SK-N-DZ (cell line): ENCODE measurements at places on chromosomes 5 and 9.

GRCh38 chr9:89661391-89661949 is 56.7 kb downstream of the GADD45G start:
- peak; percentile 24 for DNase-seq

DNA sequence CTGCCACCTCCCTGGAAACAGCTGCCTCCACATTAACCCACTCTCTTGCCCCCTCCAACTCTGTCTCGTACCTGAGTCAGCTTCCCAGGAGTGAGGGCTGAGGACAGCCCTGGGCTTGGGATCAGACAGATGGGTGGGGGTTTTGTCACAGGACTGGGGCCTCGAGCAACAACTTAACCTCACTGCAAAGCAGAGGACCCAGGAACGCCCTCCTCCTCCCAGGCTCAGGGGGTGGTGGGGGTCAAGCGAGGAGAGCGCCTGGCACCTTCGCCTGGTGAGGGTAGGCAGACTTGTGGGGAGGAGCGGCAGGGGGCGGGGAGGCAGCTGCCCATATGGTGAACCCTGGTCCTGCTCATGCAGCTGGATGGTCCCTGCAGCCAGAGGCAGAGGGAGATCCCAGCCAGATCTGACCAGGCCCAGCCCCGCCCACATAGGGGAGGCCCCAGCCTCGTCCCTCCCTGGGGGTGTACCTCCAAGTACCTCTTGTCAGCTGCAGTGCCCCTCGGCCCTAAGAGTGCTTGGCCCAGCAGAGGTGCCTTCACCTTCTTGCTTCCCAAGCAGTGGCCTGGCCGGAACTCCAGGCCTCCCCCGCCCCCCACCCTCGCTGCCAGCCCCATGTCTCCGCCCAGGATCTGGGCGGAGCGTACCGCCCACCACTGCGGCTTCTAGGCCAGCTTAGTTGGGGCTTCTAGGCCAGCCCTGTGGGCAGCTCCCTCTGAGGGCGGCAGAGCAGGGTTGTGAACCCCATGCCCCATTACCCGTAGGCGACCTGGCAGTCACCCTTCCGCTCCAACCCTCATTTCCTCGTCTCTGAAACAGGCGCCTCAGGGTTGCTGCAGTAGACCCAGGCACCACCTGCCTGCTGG is at the start of gene SARDH:
TSS of gene SARDH (minus strand) at position 579 of the 866 bp plus-strand sequence. CDS start 4,179 bp downstream, outside the sequence.
- DNase-seq = peak; percentile 78

DNA sequence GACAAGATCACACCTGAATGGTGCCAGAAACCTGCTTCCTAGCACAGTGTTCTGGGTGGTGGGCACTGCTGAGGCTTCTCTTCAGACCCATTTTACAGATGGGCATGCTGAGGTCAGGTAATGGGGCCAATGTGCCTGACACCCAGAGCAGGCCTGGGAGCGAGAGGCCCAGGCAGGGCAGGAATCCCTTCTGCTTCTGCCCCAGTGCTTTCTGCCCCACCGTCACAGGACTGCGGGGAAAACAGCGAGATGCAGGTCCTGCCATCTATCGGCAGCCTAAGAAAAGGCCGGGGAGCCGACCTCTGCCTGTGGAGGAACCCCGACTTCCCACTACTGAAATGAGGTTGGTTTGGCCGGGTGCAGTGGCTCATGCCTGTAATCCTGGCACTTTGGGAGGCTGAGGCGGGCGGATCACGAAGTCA is 22.8 kb upstream of the RNU6ATAC start:
- no peak for DNase-seq

DNA sequence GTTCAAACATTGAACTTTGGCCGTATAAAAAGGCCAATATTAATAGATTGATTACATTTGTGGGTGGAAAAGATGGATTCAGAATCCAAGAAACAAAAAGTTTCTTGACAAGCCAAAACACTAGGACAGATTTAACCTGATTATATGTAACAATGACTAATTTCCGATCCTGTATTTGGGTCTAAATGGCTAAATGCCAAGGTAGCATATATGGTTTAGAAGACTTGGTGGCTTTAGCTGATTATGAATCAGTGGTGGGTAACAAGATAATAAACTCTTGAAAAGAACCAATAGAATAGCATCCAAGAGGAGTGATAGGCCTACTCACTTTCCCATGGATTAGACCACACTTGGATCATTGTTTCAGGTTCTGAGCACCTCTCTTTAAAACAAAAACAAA is 21.8 kb upstream of the ANP32B start:
- no peak for DNase-seq

GRCh38 chr9:129554649-129555048 is 66.3 kb downstream of the C9orf50 start:
- peak; percentile 88 for DNase-seq

DNA sequence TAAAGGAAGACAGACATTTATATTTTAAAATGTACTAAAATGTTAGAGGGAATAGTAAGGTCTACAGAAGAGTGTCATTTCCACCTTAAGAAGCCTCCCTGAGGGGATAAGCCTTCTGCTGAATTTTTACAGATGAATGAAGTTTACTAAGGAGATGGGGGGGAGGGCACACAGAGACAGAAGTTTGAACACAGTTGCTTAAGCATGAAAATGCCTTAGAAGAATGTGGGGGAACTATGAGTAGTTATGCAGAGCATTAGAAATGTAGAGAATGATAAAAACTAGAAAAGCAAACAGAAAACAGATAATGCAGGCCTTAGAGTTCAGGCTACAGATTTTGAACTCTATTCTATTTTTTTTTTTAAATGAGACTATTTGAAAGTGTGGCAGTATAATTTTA is 232.2 kb upstream of the VLDLR start:
- DNase-seq = no peak

GRCh38 chr9:114916481-114916880 is 13.9 kb downstream of the TNFSF8 start:
- no peak for DNase-seq

DNA sequence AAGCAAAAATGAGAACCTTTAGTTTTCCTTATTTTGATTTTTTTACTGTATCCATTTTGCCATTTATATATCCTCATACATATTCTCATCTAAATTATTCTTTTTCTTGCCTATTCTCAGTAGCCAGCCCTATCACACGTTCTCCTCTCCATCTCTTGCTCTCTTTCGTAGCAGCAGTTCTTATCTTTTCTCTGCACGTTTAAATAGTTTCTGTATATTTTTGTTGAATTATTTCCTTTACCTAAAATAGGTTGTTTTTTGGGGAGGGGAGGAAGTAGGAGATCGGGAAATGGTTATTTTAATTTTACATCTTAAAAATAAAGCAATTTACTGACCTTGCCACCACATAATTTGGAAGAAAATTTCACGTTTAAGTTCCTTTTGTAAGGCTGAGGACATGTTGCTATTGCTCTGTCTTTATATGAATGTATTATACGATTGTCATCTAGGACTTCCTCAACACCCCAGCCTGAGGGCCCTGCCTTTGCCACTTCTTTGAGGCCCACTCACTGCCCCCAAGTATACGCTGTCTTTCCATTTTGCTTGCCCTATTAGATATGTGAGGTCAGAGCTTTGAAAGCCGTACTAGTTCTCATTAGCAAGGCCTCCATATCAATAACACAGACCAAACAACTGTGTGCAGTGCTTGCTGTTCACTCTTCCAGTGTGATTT is 140.3 kb downstream of the GNAQ start:
- DNase-seq = no peak

DNA sequence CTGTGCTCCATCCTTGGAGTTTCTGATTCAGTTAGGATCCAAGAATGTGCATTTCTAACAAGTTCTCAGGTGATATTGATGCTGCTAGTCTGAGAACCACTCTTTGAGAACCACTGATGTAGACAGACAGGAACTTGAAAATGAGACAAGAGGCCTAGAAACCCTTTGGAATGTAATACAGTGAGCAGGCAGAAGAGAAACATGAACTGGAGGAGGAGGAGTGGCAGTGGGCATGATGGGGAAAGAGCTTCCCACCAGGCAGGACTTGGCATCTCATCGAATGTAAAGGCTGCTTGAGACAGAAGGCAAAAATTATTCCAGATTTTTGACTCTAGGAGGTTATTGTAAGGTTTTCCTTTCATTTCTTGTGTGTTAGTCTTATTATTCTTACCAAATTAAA is 295.8 kb upstream of the SGCD start:
- DNase-seq = no peak

DNA sequence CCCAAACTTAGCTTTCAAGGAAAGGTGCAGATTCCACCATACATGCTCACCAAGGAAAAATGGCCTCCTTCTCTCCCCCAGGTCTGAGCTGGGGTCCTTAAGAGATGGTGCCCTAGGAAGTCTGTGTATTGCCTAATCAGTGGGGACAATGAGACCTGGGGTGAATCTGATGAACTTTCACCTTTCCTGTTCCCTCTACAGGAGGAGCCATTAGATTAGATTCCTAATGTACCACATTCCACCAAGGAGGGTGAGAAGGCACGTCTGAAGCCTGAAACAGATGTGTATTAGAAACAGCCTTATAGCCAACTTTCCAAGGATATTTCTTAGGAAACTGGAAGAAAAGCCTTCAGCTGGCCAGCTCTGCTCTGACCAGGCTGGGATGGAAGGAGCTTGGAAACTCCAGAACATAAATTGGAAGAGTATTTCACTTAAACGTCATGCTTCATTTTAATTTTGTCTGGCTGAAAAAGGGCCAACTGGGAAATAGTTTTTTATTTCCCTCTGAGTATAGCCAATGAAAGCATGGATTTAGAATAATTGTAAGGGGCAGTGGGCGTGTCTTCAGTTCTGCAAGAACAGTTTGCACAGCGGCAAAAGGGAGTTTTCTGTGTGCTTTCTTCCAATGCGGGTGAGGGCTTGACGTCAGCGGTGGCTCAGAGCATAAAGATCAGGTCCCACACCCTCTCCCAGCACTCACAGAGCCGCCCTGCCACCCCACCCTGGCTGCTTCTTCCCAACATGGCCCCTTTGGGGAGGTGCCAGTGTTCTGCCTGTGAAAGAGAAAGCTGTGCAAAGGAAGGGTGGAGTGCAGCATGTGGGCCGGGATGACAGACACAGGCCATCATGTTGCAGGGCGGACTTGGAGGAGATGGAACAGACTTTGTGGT is 210.9 kb downstream of the ESM1 start:
- DNase-seq = no peak

DNA sequence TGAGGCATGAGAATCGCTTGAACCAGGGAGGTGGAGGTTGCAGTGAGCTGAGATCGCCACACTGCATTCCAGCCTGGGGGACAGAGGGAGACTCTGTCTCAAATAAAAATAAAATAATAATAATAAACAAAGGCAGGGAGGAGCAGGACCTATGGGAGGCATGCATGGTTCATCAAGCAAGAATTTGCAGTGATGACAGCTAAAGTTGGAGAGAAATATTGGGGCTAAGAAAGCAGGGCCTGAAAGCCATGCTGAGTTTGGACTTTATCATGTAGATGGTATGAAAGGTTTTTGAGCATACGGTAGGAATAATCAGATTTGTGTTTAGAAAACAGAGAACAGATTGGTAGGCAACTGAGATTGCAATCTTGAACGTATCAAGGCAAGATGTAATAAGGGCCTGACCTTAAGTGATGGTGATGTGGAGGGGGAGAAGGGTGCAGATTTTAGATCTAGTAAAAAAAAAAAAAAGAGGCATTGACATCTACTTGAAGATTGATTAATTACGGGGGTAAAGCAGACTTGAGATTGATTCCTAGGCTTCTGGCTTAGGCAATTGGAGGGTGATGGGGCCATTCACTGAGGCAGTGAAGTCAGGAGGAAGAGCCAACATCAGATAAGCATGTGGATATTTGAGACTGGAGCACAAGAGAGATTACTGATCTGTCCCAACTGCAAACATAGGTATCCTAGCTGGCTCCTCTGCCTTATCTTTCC is 50.7 kb downstream of the CFAP95 start:
- DNase-seq = peak; percentile 100

DNA sequence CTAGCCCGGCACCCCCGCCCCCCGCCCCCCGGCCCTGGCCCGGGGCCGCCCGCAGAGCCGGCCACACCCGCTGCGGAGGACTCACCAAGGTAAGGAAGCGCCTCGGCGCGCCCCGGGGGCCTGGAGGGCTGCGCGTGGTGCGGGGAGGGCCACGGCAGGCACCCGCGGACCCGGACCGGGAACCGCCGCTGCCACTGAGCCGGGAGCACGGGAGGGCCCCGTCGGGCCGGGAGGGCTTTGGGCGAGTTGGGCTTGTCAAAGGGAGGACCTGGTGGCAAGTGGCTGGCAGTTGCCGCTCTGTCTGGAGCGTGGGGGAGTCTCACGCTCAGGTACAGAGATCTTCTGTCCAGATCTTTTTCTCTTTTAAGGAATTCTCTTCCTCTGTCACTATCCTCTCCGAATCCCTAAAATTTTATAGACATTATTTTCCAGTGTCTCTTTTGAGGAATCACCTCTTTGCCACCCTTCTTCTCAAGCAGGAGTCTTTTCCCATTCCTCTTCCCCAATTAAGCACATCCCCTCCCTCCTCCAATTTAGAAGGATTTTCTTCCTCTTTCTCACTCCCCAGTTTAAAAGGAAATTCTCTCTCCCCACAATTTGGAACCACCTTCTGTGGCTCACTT is 11.3 kb upstream of the LHX2 start:
- DNase-seq = no peak

DNA sequence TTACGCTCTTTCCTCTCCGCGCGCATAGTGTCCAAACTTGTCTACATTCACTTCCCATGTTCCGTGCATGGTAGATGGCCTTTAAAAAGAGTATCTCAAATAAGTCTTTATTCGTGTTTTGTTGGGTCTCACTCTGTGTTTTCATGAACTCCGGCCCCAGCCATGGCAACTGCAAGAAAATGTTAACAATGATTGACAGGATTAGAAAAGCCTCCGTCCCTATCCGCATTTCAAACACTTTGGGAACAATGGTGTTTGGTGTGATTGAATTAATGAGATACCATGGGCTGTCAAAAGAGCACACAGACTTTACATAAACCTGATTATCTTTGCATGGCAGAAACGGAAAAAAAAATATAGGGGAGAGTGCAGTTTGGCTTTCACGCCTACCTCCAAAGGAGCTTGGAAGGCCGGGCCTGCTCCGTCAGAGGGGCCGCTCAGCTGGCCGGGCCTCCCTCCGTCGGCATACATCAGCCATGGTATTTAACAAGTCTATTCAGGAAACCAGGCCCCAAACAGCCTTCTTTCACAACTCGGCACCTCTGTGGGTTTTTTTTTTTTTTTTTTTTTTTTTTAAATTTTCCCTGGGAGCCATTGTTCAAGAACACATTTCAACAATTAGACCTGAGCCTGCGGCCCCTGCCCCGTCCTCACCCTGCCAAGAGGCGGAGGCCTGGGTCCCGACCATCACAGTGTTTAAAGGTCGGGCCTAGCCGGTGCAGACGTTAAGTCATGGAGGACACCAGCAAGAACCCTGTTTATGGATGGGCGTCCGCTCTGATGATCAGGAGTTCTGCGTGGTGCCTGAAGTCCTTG is 323.8 kb upstream of the IRX4 start:
- no peak for DNase-seq

GRCh38 chr5:76582230-76583162 is 40.7 kb downstream of the F2RL2 start:
- no peak for DNase-seq

- DNase-seq = no peak
Measured at GRCh38 chr9:19387317-19387716, 7.3 kb upstream of the RPS6 start.

- no peak for DNase-seq
Measured at GRCh38 chr5:34409373-34409772, 246.8 kb upstream of the RAI14 start.

- DNase-seq = no peak
Measured at GRCh38 chr9:24801344-24801743, 255.6 kb upstream of the IZUMO3 start.

GRCh38 chr5:149434162-149435014 is 55.3 kb upstream of the IL17B start:
- DNase-seq = peak; percentile 82

GRCh38 chr9:20570756-20571155 is 51.5 kb downstream of the MLLT3 start:
- no peak for DNase-seq
